ENCODE measurements at places on chromosomes 7 and 10. TPM values are rescaled to one million over a fixed set of nuclear protein-coding genes. Genes with fewer than 3 reads are reported as not detected.

DNA sequence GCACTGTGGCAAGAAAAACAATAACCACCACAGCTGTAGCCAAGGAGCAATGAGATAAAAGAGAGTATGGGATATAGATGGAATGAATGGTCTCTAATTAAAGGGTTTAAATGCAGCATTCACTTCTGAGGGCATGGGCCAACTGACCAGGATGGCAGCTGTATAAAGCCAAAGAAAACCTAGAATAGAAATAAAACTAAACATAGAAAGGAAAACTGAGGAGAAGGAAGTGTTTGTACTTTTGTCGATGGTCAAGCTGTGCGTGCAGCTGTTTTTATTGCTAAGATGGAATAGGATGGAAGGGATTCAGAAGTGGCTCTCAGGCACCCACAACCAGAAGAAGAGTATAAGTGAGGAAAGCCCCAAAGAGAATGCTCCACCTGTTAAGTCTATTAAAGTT, 37.9 kb downstream of the ZC3HC1 start:
- no peaks in the 10 kb centered on the region for H3K4me1 ChIP-seq
- DNase-seq = no peak
- H3K36me3 ChIP-seq = peaks cover 6% of the 10 kb centered on the region

DNA sequence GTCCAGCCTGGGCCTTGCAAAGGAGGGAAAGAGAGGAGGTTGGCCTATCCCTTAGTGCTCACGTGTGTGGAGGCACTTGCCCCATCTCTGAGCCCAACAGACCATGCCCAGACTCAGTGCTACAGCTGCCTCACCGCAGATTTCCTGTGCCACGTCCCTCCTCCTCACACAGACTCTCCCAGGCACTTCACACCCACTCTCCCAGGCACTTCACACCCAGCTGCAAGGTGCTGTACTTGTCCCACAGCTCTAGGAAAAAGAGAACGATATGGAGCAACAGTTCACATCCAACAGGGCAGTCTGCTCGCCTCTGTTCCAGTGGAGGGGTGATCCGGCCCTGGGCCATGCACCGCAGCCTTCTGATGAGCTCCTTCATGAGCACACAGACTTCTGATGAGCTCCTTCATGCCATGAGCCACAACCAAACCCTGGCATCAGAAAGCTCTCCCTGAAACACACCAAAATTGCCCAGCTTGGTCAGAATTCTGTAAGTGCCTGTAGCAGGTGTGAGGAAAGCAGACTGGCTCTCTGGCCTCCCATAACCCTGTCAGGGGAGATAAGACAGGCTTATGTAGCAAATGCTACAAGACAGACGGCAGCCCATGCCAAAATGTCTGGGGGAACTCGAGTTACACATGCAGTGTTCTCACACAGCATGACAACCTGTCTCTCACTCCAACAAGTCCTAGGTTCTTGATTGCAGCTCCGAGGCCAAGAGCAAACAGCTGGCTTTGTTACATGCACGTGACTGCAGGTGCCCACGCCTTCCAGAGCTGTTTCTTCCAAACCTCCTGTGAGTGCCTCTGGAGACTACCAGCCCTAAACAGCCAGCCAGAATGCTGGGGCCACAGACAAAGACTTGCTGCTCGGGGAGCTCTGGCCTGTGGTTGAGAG, 348.5 kb downstream of the GRID1 start:
- no peaks in the 10 kb centered on the region for H3K4me1 ChIP-seq
- H3K4me3 ChIP-seq = no peak overlapping the region
- DNase-seq = peak; percentile 11
- no peak overlapping the region for H3K27ac ChIP-seq

DNA sequence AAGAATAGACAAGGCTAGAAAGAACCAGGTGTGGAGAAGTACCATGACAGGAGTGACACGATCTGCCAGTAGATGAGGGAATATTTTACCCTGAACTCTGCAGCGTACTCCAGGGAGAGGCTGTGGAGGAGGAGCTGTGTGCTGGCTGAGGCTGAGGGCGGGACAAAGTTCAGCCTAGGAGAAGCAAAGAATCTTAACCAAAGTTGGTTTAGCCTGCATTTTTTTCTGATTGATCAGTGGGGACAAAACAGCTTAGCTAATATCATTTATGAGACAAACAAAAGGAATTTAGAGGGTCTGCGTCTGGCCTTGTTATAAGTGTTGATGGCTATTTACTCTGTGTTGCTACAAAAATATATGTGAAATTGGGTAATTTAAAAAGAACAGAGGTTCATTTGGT, 5.2 kb upstream of the NPSR1 start:
- DNase-seq = no peak
- no peak overlapping the region for H3K4me3 ChIP-seq
- no peaks in the 10 kb centered on the region for H3K36me3 ChIP-seq
- no peaks in the 10 kb centered on the region for H3K4me1 ChIP-seq
- no peaks in the 10 kb centered on the region for H3K27me3 ChIP-seq

DNA sequence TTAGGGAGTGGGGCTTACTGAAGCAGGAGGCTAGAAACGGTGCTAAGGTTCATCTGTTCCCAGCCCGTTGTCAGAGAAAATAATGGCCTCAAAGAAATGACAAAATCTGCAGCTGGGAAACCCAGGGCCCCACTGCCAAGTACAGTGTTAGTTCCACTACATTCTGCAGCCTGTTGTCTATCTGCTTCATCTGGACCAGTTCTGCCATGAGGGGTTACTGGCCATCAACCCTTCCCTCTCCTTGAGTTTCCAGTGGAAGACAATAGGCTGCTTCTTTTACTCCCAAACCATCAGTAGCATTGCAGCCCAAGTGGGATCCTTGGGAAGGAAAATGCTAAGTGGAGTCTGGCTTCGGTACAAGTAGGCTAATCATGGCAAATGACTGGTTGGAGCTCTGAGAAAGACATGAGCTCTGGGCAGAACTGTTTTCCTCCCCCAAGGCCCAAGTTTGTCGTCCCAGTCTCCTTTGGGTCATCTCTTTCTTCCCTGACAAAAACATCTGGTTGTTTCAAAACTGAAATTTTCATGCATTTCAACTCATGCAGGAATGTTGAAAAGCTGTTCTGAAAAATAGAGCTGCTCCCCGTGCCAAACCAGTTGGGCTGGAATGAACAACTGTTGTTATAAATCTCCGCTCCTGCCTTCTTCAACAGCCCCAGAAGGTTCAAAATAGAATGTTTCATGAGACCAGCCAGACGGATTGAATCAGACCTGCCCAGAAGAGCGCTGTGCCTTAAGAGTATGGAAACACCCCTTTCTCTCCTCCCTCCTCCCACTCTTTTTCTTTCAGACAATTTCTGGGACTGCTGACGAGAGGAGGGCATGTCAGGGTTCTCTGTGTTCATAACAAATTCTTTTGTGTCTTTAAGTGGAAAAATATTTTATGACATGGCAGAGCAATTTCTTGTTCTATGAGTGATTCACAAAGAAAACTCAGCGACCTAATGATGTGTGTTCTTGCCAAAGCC, 116.6 kb downstream of the RAB18 start:
- no peaks in the 10 kb centered on the region for H3K4me1 ChIP-seq
- DNase-seq = no peak
- H3K27me3 ChIP-seq = no peaks in the 10 kb centered on the region
- H3K4me3 ChIP-seq = no peak overlapping the region

MACC1 gene
- 0.09 TPM for total RNA-seq

UCMA gene
- total RNA-seq = not detected

ARL5B gene
- 19.1 TPM for total RNA-seq
